ENCODE measurements at places on chromosomes 2 and 18.

- DNase-seq = no peak
Observed at GRCh38 chr18:35490894-35491699, 6.7 kb downstream of the INO80C start.

DNA sequence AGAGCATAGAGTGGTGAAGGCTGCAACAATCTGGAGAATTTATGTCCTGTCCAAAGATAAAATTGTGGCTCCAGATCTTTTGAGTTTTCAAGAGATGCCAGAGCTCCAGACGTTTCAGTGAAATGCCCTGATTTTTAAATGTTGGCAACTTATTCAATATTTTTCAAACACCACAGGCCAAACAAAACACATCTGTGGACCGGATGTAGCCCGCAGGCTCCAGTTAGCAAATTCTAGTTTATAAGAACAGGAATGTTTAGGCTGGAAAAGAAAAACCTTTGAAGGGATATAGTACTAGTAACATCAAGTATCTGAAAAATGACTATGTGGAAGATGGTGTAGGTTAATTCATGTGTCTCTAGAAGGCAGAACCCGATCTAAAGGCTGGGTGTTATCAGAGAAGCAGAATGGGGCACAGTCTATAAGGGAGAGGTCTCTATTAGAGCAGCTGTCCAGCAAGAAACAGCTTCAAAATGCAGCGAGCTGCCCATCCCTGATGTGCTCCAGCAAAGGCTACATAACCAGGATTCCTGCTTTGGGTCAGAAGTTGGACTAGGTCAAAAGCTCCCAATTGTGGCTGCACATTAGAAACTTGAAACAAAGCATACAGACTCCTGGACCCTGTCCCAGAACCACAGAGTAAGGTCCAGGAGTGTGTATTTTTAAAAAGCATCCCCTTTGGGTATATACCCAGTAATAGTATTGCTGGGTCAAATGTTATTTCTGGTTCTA, 105.9 kb downstream of the ANKRD44 start:
- DNase-seq = no peak

DNA sequence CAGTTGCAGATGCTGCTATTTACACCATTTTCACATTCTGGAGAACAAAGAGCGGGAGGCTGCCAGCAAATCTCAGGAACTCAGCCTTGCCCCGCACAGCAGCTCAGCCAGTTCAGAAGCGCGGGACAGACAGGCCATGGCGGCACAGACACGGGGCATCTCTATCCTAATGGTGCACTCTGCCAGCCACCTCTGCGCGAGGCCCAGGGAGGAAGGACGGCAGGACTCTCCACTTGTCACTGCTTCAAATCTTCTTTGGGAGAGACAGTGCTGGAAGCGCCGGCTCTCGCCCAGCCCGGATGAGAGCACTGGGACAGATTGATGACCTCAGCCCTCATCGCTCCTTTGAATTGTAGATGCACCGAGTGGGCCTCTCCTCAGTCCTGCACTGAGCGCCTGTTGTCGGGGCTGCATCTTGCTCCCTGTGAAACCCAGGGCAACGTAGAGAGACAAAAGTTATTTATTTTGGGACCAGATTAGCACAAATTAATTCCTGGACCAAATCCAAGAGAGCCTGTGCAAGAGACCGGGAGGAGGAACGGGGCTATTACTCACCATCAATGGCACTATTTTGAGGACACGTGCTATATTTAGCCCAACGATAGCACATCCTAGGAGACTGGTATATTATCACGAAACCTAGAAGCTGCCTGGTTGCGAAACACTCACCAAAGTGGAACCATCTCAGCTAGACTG, 211.4 kb upstream of the SMIM21 start:
- peak; percentile 82 for DNase-seq

GRCh38 chr18:23281626-23282436, 146.5 kb downstream of the CABLES1 start:
- DNase-seq = no peak

GRCh38 chr18:24837066-24837465, 376.6 kb downstream of the HRH4 start:
- no peak for DNase-seq

DNA sequence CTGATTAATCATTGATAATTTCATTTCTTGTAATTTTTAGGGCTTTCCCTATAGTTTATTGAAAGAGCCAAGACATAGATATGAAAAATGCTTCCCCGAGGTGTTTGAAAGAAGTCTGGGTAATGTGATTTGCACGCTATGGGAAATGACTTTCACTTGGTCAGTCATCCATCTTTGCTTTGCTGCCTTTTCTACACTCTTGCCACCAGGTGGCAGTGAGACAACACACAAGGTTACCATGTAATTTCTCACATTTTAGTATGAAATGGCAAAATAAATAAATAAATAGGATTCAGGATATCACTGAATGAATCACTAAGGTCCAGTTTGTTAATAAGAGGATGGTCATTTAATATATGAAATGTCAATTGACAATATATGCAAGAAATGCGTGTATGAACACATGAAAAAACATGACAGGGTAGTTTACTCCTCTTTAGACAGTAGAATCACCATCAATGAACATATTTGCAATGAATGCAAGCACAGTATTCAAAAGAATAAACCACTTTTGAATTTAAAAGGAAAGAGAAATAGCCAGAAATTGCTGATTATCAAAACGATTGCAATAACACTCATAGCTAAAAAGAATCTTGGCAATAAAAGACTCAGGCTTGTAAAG, 52.2 kb upstream of the KCNH7 start:
- peak; percentile 21 for DNase-seq

DNA sequence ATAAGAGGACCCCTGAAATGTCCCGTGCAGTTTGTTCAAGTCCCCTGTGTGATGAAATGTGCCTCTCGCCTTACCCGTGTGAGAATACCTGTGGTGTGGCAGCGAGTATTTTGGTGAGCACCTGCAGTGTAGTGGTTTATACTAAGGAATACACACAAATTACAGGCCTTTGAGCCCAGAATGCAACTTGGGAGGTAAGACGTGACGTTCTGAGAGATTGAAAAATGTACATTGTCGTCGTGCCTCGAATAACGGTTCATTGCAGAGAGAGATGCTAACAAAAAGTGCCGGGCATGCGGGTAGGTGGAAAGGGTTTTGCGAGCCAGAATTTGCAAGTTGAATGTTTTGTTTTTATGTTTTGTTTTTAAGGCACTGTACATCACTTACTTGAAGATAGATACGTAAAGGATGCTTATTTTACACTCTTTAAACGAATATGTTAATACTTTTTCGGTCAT, 867 bp downstream of the RBBP8 start:
- DNase-seq = no peak

GRCh38 chr2:53509831-53510388, 257.7 kb upstream of the CHAC2 start:
- DNase-seq = no peak
